ENCODE measurements at places on chromosomes 13 and 19.

DNA sequence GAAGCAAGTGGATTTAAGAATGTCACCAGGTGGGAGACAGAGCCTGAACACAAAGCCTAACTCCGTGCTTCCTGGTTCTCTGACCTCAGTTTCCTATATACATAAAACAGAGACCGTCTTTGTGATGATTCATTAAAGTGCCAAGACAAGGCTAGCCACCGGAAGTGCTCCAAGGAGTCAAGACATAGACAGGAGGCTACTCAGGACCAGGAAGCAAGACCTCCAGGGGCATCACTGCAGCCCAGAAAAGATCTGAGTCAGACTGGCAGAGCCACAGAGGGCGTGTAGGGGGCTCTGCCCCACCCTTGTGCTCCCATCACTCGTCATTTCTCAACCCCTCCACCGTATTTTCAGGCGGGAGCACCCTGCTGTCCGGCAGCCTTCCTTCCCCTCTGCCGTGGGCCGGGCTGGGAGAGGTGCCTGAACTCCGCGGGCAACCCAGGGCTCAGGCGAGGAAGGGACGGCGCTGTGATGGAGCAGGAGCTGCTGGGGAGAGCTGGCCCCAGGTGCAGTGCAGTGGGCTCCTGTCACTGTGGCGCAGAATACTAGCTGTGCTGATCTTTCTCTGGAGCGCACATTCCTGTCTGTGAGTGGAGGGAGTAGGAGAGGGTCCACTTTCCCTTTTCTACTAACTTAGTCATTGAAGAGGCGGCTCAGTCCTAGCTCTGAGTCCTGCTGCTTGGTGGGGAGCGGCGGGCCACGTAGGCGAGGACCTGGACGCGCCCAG is 134.7 kb upstream of the GPR12 start:
- DNase-seq, result no peak

DNA sequence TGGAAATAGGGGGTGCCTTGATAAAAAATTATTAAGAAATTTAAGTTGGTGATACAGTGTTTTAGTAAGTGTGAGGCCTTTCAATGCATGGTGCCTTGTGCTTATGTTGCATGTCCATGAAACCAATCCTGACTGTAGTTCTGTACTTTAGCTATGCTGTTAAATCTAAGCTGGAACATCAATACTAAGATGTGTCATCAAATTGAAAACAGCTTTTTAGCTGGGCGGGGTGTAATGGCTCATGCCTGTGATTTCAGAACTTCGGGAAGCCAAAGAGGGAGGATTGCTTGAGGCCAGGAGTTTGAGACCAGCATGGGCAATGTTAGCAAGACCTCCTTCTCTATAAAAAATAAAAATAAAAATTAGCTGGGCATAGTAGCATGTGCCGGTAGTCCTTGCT is 930.3 kb upstream of the PCDH9 start:
- DNase-seq, result no peak

DNA sequence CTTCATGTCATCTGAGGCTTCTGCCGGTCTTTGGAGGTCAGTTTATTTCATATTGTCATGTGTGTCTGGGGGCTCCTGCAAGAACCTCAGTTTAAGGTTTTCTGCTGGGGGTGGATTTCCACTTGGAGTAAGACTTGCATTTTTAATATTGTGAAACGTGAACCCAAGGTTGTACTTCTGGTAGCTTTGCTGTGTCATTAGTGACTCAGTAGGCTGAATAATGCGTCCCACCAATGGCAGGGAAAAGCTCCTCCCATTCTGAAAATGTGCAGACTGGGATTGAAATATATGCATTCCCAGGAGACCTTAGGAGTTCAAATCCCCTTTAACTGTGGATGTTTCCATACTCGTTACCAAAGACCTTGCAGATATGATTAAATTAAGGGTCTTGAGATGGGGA is 46.2 kb downstream of the ING1 start:
- no peak for DNase-seq

DNA sequence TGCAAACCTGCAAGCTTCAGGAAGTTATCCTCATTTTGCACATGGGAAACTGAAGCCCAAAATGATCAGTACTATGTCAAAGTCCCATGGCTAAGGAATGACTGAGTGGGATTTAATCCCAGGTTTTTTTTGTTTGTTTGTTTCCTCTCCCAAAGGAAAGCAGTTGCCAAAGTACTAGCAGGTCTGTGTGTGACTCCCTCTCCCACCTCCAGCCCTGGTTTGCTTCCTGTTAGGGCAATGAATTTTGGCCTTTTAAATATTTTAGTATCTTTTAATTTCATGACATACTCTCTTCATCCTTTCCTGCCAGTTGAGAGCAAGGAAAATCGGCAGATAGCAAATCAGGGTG is 134.1 kb upstream of the RNF113B start:
- no peak for DNase-seq

GRCh38 chr19:46913852-46914430 is 53.1 kb downstream of the ARHGAP35 start:
- no peak for DNase-seq
